Renal cortical epithelial cell (primary cell): ENCODE measurements at places on chromosomes 5 and 9. TPM values are rescaled to one million over a fixed set of nuclear protein-coding genes. Genes with fewer than 3 reads are reported as not detected.

INSL4 gene
- total RNA-seq, result not detected in 2 replicates

LCN15 gene
- not detected in 2 replicates for total RNA-seq

RNF130 gene
- 29.7 and 58.5 TPM in 2 replicates for total RNA-seq

PCDHGA8 gene
- total RNA-seq, result 0.69 and 1.6 TPM in 2 replicates

TRIM36 gene
- total RNA-seq, result 2.6 and 4.0 TPM in 2 replicates

TMEM174 gene
- total RNA-seq, result 0.15 TPM in 1 of 2 replicates, not detected in the other

BTF3 gene
- 267 and 336 TPM in 2 replicates for total RNA-seq

DNA sequence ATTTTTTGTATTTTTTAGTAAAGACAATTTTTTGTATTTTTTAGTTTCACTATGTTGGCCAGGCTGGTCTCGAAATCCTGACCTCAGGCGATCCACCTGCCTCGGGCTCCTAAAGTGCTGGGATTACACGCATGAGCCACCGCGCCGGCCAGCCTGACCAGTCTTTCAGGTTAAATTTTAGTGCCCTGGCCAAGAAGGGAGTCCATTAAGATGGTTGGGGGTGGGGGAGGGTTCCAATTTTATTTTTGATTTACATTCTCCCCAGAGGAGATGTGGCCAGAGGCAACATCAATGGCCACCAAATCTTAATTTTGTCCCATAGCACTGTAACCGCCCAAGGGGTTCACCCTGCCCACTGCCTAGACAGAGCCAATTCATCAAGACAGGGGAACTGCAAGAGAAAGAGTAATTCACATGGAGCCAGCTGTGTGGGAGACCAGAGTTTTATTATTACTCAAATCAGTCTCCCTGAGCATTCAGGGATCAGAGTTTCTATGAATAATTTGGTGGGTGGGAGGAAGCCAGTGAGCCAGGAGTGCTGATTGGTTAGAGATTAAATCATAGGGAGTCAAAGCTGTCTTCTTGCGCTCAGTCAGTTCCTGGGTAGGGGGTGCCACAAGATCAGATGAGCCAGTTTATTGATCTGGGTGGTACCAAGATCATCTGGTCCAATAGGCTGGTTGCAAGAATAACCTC, 24.7 kb downstream of the TBCA start:
- DNase-seq, result no peak

GRCh38 chr5:77945874-77946273, 169.7 kb upstream of the TBCA start:
- no peak for DNase-seq

DNA sequence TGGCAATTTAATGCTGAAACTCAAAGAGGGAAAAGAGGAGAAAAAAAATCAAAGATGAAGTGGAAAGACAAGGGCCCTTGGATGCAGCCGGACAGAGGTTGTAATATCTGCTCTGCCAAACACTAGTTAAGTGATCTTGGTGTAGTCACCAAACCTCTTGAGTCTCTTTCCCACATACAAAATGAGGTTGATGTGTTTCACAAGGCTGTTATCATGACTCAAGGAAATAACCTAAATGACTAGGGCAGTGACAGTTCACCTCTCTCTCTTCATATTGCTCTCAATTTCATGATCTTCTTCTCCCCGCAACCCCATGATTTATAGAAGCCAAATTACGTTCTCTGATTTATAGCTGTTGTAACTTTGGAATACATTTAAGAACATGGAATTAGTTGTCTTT, 44.9 kb downstream of the PIK3R1 start:
- no peak for DNase-seq

GRCh38 chr5:110054240-110054639, 364.5 kb downstream of the MAN2A1 start:
- peak; percentile 68 for DNase-seq

DNA sequence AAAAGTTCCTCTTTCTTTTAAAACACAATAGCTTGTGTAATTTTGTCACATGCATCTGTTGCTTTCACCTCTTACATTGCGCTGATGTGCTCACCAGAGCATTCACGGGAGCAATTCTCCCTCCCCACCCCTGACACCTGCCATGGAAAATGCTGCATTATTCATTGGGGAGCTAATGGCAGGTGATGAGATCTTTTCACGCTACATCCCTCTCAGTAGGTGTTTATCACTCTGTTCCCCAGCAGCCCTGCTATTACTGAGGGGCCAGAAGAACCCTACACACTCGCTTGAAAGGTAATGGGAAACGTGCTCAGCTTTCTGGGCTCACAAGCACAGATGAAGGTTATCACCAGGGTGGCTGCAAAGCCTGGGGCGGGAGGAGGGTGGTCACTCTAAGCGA, 398.0 kb downstream of the PSAT1 start:
- DNase-seq, result no peak

DNA sequence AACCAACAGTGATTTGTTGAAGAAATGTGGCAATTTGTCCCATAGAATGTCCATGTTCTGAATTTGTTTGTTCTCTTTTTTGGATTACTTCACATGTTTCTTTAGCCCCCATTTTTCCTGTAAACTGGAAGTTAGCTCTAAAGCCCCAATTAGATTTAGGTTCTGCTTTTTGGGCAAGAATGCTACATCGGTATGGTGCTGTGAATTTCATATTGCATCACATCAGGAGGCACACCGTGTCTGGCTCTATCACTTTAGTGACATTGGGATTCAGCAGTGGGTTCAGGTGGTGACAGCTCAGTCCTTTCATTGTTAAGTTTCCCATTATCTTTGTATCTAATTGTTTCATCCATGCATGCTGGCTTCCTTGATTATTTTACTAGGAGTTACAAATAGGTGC, 27.9 kb downstream of the ADGRV1 start:
- DNase-seq, result no peak

DNA sequence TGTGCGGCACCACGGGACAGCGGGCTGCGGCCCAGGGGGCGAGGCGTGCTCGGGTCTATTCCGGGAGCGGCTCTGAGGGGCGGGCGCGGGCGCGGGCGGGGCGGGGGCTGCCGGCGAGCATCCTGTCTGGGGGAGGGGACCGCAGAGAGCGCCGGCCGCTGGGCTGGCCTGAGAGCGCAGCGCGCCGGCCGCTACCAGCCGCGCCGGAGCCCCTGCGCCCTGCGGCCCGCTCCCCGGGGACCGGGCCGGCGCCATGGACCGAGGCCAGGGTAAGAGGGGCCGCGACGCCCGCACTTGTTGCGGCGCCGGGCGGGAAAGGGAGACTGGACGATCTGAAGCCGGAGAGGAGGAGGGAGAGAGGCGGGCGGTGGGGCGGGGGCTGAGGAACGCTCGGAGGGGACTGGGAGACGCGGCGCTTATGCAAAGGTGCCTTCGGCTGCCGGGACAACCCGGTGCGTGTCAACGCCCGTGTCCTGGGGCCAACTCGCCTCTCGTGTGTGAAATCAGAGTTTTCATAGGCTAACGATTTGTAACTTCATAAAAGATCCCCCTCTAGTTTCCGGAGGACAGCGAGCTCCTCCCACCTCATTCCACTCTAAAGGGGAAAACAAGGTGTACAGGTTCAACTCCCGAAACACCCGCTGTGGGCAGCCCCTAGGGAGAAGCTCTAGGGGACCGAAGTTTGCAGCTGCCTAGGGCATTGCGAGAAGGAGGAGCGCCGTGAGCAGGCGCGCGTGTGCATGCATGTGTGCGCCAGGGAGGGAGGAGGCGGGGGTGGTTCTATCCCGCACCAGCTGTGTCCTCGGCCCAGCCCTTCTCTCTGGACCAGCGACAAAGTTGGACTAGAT, at the start of gene AFAP1L1:
Gene AFAP1L1 (plus strand): TSS at position 144 of the 848 bp plus-strand sequence. CDS start 110 bp downstream, at position 254.
- peak; percentile 34 for DNase-seq

DNA sequence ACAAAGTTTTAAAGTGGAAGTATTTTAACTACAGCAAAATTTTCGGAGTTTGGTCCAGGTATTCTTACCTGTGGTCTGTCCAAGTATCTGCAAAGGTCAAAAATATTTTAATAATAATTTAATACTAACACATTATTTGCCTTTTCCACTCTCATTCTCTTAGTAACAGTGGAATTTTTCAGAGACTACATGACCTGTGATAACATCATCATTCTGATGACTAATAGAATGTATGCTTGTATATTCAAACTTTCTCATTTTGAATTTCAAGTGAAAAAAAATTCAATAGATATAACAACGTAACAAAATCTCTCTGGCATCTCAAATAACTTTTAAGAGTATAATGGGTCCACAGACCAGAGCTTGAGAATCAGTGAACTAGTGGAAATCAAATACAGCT, 78.3 kb downstream of the FBXL17 start:
- DNase-seq, result no peak

DNA sequence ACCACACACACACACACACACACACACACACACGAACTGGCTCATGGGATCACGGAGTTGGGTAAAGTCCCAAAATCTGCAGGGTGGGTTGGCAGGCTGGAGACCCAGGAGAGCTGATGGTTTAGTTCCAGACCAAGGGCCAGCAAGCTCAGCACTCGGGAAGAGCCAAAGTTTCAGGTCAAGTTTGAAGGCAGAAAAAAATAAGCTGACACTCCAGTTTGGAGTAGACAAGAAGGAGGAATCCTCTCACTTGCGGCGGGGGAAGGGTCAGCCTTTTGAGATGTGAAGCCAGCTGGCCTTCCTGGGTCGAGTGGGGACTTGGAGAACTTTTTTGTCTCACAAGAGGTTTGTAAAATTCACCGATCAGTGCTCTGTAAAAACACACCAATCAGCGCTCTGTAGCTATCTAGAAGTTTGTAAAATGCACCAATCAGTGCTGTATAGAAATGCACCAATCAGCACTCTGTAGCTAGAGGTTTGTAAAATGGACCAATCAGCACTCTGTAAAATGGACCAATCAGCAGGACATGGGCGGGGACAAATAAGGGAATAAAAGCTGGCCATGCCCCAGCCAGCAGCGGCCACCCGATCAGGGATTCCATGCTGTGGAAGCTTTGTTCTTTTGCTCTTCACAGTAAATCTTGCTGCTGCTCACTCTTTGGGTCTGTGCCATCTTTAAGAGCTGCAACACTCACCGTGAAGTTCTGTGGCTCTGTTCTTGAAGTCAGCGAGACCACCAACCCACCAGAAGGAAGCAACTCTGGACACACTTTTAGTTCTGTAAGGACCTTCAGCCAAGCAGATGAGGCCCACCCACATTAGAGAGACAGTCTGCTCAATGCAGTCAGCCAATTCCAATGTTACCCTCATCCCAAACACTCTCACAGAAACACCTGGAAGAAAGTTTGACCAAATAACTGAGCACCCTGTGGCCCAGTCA, 37.8 kb upstream of the UNC5A start:
- no peak for DNase-seq

GRCh38 chr5:95856501-95856981, 34.0 kb upstream of the GLRX start:
- DNase-seq, result no peak

DNA sequence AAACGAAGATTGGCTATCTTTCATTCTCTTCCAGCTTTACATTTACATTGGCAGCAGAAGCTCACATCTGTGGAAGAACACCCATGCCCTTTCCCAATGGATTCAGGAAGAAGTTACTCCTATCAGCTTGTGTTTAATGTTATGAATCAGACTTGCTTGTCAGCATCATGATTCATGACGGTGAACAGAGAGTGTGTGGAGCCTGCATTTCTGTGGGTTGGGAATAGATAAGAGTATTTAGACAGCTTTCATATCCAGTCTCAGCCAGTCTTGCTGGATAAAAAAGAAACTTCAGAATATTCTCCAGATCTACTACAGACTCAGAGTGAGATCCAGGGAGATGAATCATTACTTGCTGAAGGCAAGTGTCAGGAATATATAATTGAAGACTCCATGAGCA, 812.9 kb upstream of the ZNF608 start:
- peak; percentile 80 for DNase-seq

- DNase-seq, result no peak
Observed at GRCh38 chr9:123116036-123116435, 82.6 kb downstream of the GPR21 start.

DNA sequence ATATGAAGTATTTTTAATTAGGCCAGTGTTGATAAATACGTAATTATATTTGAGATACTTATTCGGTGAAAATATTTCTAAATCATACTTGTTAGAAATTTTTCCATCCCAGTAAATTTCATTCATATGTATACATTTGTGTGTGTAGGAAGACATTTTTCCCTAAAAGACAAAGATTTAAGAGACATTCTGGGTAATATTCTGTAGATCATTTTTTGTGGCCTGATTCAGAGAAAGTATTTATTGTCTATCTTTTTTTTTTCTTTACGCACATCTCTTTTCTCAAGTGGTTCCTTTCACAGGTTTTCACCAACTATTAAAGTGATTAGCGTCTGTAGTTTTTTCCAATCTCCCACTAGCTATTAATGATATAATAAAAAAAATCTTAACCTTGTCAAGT, 224.1 kb downstream of the MEF2C start:
- no peak for DNase-seq

DNA sequence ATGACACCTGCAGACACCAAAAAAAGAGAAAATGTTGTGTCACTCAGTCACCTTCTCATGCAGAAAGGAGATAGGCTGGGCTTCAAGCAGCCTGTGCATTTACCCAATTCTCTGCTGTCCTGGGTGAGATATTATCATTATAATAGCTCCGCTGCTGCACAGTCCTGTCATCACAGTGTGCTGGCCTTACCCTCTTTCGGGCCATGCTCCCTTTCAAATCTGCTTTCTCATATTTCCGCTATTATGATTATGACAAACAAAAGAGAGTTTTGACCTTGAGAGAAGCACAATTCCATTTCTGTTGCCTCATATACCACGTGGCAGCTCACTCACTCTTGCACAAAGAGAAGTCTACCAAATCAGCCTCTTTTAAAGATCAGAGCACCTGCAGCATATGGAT, 1350.1 kb upstream of the ACO1 start:
- DNase-seq, result no peak

- DNase-seq, result no peak
Observed at GRCh38 chr9:27601396-27601795, 28.1 kb upstream of the C9orf72 start.

GRCh38 chr5:178576591-178577351, 13.4 kb downstream of the COL23A1 start:
- DNase-seq, result no peak

GRCh38 chr9:125346080-125346732, 84.6 kb downstream of the GAPVD1 start:
- no peak for DNase-seq

DNA sequence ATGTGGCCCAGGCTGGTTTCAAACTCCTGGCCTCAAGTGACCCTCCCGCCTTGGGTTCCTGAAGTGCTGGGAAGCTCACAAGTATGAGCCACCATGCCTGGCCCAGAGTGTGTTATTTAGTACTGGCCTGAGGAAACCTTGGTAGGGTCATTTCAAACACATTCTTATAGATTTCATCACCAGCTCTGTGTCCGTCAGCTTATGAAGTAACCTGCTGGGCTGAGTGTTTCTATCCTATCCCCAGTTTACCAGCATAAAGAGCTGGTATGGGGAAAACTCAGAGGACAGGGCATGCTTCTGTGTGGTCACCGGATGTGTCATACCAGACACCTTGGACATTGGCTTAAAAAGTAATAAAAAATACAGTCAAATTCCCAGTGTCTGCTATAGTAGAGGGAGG, 45.3 kb downstream of the PTPN3 start:
- DNase-seq, result peak; percentile 86

GRCh38 chr9:109088221-109088620, 31.5 kb downstream of the TMEM245 start:
- peak; percentile 76 for DNase-seq
